ENCODE measurements at places on chromosomes 11 and 22. TPM values are rescaled to one million over a fixed set of nuclear protein-coding genes. Genes with fewer than 3 reads are reported as not detected.

RPL3 gene
- total RNA-seq, result 1,201 TPM

NXPE4 gene
- not detected for total RNA-seq

ME3 gene
- 36.1 TPM for total RNA-seq

OR10D3 gene
- under 0.01 TPM for total RNA-seq

ART1 gene
- total RNA-seq, result not detected

GTSE1 gene
- 0.66 TPM for total RNA-seq

SEC14L3 gene
- not detected for total RNA-seq

PRR14L gene
- 22.1 TPM for total RNA-seq

MRGPRX4 gene
- total RNA-seq, result not detected

OR10A2 gene
- not detected for total RNA-seq

MB gene
- not detected for total RNA-seq

EXPH5 gene
- 0.22 TPM for total RNA-seq

TBX10 gene
- total RNA-seq, result not detected

PGA5 gene
- total RNA-seq, result not detected
